ENCODE measurements at places on chromosomes 2 and 18.

- DNase-seq: no peak
Observed at GRCh38 chr18:58671632-58672564, 633 bp downstream of the MALT1 start.

GRCh38 chr2:39464864-39465263, 27.8 kb upstream of the MAP4K3 start:
- DNase-seq: no peak

- no peak for DNase-seq
Observed at GRCh38 chr2:10165282-10165681, 42.7 kb downstream of the RRM2 start.

DNA sequence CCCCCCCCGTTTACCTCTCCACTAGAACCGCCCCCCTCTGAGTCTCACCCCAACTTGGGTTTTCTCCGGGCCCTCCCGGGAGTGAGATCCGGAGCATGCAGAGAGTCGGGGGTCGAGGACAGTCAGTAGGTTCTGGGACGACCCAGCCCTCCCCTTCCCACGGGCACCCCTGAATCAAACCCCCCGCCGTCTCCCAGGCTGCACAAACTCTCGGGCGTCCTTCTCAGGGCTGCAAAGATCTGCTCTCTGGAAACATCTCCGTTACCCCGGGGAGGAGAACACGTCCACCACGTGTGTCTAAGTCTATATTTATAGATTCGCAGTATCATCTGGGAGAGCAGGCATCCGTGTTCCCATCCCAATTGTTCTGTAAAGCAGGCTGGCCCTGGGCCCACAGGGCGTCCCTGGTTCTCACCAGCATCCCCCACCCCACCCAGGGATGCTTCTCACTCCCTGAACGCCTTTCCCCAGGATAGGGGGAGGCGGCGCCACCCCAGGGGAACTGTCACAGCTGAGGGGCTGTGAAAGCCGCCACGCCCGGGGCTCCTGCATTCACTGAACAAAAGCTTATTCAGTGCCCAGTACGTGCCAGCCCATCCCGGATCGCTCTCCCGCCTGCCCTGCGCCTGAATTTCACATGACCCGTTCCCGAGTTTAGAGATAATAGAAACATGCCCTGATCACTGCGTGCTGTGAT, 765 bp upstream of the DIPK1C start:
- DNase-seq: no peak

GRCh38 chr18:39326772-39327171, 1761.2 kb upstream of the CELF4 start:
- no peak for DNase-seq

GRCh38 chr18:73690222-73690621, 457.4 kb downstream of the FBXO15 start:
- no peak for DNase-seq

DNA sequence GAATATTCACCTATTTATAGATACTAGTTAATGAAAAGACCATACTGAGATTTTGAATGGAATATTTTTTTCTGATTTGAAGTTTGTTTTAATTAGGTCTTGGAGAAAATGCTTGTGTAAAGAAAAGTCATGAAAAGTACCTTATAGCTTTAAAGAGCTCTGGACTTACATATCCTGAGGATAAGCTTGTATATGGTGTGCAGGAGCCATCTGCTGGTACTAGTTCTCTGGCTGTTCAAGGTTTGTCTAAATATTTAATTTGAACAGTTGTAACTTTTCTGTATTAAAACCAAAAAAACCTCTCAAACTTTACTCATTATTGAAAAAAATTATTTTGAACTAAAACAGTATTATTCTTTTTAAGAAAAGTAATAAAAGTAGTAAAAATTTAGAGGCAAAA, 50.1 kb downstream of the UBR3 start:
- no peak for DNase-seq

DNA sequence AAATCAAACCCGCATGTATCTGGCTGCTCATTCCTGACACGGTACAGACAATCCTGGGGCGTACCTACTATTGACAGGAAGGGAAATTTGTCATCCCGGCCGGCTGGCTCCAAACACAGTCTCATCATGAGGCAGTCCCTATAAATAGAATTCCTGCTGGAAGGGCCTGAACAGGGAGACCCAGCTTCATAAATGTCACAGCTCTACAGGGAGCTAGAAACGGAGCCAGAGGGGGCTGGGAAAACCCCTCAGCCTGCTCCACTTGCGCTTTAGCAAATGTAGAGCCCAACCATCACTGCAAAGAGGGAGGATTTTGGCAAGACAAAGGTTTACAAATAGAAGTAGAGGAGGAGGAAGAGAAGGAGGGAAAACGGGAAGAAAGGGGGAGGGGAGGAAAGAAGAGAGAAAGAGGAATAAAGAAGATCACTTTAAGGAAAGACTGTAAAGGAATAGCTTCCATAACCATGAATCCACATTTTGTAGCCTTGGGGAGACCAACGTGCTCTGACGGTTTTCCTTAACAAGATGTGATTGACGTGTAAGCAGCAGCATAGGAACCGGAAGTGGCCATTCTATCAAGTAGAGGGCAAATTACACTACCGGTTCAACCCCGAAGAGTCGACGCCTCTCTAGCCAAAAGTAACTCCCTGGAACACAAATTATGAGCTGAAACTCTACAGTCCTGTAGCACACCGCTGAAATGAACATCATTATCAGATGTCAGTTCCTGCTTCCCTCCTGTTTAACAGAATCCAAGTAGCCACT, 56.8 kb upstream of the TTN start:
- no peak for DNase-seq

DNA sequence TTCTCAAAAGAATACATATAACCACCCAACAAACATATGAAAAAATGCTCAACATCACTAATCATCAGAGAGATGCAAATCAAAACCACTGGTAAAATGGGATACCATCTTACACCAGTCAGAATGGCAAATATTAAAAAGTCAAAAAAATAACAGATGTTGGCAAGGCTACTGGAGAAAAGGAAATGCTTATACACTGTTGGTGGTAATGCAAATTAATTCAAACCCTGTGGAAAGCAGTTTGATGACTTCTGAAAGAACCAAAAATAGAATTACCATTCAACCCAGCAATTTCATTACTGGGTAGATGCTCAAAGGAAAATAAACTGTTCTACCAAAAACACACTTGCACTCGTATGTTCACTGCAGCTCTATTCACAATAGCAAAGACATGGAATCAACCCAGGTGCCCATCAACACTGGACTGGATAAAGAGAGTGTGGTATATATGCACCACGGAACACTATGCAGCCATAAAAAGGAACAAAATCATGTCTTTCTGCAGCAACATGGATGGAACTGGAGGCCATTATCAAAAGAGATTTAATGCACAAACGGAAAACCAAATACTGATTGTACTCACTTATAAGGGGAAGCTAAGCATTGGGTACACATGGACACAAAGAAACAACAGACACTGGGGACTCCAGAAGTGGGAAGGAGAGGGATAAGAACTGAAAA, 38.8 kb downstream of the NCKAP1 start:
- no peak for DNase-seq

DNA sequence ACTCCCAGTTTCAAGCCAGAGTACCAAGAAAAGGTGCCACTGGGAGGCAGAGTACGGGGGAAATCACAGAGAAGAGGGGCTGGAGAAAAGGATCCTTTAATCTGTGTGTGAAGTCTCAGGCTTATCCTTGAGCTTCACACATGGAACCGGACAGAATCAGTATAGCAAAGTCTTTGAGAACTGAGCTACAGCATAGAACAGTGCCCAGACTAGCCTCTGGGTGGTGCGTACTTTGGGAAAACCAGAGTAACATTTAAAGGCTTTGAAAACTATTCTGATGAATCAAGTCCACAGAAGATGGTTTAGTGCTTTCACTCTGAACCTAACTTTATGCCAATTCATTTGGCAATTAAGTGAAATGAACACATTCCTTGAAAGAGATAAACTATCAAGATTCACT, 83.1 kb downstream of the BABAM2 start:
- DNase-seq: no peak

DNA sequence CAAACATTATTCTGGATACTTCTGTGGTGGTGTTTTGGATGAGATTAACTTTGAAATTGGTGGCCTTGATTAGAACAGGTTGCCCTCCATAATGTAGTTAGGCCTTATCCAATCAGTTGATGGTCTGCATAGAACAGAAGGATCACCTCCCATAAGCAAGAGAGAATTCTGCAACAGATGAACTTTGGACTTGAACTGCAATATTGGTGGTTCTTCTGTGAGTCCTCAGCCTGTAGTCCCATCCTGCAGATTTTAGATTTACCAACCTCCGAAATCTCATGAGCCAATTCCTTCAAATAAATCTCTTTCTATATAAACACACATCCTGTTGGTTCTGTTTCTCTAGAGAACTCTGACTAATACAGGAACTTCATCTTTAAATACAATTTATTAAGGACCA, 81.9 kb downstream of the IRS1 start:
- DNase-seq: no peak

DNA sequence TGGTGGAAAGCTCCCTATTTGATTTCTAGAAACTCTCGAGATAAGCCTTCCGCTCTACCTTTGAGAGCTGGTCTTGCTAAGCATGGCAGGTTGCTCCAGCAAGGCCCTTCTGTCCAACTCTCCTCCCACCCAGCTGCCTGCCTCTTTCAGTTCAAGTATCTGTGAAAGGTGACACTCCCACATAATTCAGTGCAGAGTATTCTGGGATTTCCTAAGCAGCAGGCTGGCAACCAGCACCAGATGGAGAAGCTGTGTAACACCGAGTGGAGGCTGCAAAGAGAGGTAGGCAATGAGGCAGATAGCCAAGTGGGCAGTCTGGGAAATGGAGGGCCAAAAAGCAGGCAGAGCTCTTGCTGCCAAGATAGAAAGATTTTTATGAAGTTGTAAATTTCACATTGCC, 88.4 kb upstream of the CAVIN2 start:
- no peak for DNase-seq

GRCh38 chr2:110858135-110858725, 125.9 kb downstream of the ACOXL start:
- DNase-seq: peak; percentile 46

GRCh38 chr2:55134316-55134706, 84.1 kb upstream of the RTN4 start:
- no peak for DNase-seq

GRCh38 chr18:61946449-61946848, 53.6 kb upstream of the RNF152 start:
- no peak for DNase-seq

- no peak for DNase-seq
Observed at GRCh38 chr2:44389895-44390294, 28.1 kb downstream of the CAMKMT start.

Measured in stimulated activated CD8-positive, alpha-beta memory T cell treated with anti-CD3 and anti-CD28 coated beads, Interleukin-4, amount 100 ng/mL, for 4 hours (primary cell).